Stimulated activated CD4-positive, alpha-beta T cell treated with anti-CD3 and anti-CD28 coated beads, Interleukin-1b, Interleukin-23, amount 100 ng/mL, for 4 hours (primary cell): ENCODE measurements at places on chromosomes 2 and 18.
A peak's percentile ranks its signal among the peaks of the same experiment; 100 is the strongest.

DNA sequence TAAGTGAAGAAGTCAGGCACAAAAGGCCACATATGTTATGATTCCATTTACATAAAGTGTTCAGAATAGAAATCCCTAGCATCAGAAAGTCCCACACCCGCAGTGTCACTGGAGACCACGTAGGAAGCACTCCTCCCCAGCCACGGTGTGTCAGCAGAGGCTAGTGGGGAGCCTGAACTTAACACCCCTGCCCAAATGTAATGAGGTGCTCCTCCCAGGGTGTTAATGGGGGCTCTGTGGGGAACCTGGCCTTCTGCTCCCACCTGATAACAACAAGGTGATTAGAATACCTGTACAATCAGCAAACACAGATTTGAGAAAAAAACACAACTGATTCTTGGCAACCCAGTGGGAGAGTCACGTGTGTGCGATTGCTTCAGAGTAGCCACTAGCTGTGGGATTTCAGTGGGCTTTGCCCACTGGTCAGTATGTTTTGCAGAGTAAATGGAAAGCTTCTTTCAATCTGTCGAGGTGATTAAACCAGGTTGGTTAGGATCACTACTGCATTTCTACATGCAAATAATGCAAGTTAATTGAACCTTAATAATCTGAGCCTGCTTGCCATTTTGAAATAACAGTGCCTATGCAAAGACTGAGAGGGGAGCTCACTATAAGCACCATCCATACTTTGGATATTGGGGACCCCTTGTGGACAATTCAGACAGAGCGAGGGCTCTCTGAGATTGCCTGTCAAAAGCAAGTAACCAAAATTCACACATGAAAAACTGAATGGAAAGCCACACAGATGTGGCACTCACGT is 20.6 kb upstream of the ATRAID start:
- DNase-seq, result no peak

DNA sequence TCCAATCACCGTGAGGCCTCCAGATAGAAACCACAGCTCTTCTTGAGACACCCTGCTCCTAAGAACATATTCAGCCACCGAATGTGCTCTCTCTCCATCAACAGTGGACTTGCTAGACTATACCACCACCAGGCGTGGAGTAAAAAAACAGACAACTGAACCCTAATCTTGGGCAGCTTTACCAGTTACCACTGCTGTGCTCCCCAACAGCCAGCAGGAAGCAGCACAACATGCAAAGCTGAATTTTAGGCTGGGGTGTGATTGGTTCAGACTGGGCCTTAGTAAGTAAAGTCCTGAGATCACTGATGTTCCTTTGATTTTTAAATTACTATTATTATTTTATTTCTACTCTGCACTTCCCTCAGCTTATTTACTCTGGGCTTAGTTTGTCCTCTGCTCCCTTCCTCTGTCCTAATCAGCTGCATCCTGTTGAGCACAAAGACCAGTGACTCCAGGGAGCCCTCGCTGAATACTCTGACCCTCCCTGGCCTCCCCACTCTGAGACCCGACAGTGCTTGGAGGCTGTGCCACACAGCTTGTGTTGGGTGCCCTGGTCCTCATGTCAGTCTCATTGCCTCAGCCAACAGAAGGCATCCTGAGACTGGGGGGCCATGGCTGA is 21.9 kb downstream of the MRPL35 start:
- DNase-seq, result peak; percentile 29

DNA sequence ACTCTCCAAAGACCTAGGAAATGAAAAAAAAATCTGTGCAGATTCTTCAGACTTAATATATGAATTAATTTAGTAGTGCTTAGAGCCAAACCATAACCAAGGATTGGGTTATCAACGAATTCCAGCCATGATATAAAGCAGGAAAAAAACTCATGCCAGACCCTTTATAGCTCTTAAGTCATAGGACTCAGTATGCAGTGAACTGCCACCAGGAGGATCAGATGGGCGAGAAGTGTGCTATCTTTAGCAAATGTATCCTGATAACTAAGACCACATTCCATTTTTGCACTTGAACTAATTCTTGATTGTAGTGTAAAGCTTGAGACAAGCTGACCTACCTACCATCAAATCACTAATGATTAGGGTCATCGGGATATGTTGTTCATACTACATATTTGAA is 178.1 kb downstream of the IKZF2 start:
- DNase-seq, result no peak

DNA sequence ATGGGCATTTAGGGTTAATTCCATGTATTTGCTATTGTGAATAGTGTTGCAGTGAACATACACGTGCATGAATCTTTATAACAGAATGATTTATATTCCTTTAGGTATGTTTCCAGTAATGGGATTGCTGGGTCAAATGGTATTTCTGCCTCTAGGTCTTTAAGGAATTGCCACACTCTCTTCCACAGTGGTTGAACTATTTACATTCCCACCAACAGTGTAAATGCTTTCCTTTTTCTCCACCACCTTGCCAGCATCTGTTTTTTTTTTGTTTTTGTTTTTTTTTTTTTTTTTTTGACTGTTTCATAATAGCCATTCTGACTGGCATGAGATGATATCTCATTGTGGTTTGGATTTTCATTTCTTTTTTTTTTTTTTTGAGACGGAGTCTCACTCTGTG is 62.4 kb downstream of the GTF3C3 start:
- DNase-seq, result no peak

- no peak for DNase-seq
These were observed 481.0 kb downstream of the TNS1 start for GRCh38 chr2:217521820-217522219.

- DNase-seq, result no peak
These were observed 102.6 kb upstream of the NDUFV2 start for GRCh38 chr18:8999872-9000271.

GRCh38 chr18:35089382-35089781 is 48.2 kb downstream of the MAPRE2 start:
- no peak for DNase-seq

DNA sequence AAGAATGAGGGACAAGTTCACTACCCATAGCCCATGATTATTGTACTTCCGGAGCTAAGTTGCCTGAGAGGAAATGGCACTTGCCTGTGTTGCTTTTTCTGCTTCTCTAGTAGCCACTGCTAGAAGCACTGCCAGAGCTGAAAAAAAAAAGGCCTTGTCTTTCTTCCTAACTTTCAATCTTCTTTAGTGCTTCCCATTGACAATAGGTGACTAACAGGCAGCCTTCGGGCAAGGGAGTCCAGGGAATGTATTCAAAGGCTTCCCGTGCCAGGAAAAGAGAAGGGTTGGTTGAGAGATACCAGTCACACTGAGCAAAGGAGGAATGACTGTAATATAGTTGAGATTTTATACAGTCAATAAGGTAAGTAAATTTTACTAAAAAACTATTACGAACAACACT is 242.0 kb downstream of the CALCRL start:
- no peak for DNase-seq

GRCh38 chr2:218422403-218423086 is 3.6 kb downstream of the VIL1 start:
- DNase-seq, result no peak

GRCh38 chr2:234038076-234038802 is 12.3 kb upstream of the SPP2 start:
- no peak for DNase-seq

DNA sequence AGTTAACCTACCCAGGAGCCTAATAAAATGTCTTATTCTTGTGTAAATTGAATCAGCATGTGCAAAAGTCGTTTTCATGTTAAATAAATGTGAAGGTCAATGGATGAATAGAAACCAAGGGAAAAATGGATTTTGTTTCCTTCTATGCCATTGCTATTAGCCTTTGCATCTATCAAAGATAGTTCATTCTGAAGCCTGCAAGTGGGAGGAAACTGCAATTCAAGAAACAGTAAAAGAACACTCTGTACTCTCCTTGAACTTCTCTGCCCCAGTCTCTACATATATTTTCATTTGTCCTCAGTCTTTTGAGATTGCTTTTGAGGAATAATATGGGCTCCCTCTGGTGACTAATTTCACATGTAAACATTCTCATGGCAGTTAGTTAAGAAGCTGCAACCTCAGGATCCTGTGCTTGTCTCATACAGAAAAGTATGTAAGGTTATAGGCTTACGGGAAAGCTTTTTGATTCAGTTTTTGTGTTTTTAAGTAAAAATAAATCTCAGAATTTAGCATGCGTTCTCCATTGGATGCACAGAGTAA is 1590.0 kb upstream of the LRRTM1 start:
- no peak for DNase-seq

DNA sequence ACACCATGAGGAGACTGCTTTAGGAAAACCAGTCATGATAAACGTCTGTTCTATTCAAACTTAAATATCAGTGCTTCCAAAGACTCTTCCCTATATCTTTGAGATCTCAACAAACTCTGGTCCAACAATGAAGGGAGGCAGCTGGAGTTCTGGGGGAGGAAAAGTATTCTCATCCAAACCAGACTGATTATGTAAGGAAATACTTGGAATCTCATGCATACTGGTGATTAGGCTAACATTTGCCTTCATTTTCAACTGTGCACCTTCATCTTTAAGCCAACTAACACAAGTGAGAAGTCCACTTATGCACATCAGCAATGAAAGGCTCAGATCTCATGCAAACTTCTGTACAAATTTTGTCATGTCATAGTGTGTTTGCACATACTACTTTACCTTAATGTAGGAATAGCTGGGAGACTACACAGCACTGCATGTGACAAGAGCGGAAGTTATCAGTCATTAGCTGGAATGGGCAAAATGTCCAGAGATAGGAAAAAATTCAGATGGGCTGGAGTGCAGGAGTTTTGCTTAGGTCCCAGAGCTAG is 67.5 kb upstream of the STK17B start:
- no peak for DNase-seq

DNA sequence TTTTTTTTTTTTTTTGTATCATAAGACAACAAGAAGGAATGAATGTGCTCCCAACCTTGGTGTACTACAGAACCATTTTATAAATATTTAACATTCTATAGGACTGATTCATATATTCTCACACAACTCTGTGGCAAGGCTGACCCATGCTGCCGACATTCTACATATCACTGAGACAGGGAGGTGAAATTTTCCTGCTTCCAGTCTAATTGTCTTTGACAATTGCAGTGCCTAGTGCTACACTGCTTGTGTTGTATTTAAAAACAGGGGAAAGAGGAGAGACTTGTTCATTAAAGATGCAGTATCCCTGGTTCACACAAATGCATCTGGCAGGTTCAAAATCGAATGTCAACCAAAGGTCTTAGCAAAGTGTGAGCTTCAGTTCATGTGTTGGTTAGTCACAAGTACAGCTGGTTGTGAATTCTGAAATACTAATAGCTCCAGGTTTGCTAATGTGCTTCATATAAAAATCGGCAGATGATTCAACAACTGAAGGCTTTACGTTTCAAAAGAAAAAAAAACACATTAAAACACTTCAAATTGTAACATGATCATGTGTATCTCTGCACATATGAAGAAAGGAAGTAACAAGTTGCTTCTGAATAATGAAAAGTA is 130.8 kb downstream of the FIGN start:
- DNase-seq, result no peak

DNA sequence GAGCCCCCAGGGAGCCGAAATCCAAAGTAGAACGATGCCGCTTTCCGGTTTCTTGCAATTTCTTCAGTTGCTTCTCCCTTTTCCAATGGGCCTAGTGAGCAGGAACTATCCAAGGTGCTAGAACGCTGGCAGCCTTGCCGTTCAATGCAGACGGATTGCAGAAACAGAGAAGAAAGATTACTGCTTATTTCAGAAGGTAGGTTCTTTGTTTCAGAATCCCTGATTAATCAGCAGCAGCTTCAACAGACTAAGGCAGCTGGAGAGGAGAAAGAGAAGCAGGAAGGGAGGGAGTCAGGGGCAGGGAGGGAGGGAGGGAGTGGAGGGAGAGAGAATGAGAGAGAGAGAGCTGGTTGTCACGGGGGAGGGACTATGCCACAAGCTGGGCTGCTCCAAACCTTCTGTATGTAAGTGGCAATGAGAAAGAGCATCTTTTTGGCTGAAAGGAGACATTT is 576 bp downstream of the NYAP2 start:
- DNase-seq, result no peak

DNA sequence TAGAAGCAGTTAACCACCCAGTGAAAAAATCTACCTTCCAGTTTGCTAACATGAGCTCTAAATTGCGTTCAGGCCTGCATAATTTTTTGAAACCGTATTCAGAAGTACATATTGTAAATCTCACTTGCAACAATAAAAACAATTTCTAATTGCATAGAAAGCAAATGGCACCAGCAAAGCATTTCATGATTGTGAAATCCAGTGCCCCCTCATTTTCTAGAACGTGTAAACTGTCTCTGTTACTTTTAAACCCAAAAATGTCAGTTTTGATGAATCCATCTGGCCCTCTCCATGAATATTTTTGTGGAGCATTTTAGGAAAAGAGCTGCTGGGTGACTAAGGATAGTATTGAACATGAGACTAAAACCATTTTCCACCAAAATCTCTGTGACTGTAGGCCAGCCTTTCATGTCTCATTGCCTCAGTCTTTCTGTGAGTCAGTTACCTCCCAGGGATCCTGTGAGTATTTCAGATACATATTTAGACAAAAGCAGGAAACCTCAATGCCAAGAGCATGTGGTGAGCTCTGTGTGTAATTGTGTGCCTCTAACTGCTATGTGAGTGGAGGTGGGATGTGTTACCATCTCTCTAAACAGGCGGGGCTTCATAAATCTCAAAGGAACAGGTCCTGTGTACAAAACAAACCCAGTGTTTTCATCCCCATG is 477.8 kb upstream of the DCC start:
- DNase-seq, result no peak

DNA sequence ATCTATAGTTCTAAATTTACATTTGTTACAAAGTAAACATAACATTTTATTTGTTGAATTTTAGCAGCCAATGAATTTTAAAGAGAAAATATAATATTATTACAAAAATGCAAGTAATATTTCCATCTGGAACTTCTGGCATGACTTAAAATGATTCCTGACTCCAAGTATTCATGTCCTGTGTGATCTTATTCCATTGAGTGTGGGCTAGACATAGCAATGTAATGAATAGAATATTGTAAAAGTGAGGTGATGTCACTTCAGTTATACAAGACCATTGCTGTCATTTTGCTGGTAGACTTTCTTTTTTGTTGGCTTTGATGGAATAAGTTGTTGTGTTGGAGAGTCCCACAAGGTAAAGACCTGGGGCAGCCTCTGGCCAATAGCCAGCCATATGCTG is 912.2 kb upstream of the PIK3C3 start:
- DNase-seq, result no peak

DNA sequence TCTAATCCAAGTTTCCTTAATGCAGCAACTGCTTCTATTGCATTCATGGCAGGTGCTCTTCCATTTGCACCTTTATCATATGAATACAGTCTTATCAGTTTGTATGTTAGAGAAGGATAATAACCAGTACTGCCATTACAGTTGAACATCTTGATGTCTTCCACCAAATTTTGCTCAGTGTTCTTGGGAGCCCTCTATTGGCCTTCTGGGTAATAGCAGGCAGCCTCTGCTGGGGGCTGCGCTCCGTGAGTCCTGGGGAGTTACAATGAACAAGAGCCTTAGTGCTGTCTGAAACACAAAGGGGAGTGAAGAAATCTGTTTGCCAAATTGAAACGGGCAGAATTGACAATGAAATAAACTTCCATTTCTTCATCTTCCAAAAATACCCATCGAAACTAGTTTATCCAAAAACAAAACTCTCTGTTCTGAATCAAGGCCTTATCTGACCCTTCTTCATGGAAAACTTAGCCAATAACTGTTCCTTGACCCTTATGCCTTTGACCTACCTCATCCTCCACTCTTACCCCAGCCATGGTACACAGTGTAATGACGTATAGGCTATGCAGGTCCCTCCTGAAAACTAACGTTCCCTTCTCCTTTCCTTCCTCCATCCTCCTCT is 79.9 kb downstream of the ALK start:
- DNase-seq, result peak; percentile 0

GRCh38 chr2:10524341-10524740 is 76.2 kb upstream of the ODC1 start:
- no peak for DNase-seq

GRCh38 chr2:33372940-33373553 is 103.4 kb upstream of the RASGRP3 start:
- no peak for DNase-seq
